Mammary epithelial cell (primary cell): ENCODE measurements at places on chromosomes 7 and 10. TPM values are rescaled to one million over a fixed set of nuclear protein-coding genes. Genes with fewer than 3 reads are reported as not detected.
A peak's percentile ranks its signal among the peaks of the same experiment; 100 is the strongest.

- DNase-seq, result no peak
These were observed 167.3 kb downstream of the MAGI2 start for GRCh38 chr7:79286181-79286580.

DNA sequence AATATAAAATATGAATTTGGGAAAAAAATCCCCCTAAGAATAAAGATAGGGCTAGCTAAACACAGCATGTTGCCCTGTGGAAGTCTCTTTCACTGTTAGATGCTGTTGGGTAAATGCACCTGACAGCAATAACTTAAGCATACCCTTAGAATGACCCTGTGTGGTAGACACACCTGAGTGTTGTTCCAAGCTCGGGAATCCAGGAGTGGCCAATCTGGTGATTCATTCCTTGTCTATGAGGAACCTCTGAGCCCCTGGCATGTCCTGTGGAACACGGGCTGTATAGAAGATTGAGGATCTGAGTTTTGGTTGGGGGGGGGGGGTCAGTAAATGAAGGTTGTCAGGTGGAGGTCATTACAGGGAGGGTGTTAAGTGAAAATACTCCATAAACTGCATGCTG lies 730.0 kb upstream of the IGFBP3 start:
- DNase-seq, result peak; percentile 97

DNA sequence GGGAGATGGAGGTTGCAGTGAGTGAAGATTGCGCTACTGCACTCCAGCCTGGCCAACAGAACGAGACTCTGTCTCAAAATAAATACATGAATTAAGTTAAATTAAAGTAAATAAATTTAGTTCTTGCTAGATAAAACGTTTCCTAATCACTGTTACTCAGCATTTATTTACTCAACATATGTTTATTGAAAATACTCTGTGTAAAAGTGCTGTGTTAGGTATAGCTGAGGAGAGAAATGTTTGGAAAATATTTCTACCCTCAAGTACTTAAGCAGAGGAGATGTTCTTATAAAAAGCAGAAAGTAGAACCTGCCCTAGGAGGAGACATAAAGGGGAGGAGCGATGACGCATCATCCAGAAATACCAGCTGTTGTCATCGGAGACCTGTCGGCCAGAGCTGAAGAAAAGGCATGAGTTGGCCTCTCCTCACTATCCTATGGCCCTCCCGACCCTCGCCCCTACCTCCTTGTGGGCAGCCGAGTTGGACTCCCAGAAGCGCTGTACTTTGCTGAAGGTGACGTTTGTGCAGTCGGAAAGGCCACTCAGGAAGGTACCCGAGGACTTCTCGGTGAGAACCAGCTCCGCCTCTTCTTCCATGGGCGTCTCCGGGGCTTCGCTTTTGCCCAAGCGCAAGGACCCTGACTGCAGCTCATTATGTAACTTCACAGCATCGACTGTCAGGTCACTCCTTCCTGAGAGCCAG lies 1.1 kb downstream of the RRP12 start:
- peak; percentile 70 for DNase-seq

DNA sequence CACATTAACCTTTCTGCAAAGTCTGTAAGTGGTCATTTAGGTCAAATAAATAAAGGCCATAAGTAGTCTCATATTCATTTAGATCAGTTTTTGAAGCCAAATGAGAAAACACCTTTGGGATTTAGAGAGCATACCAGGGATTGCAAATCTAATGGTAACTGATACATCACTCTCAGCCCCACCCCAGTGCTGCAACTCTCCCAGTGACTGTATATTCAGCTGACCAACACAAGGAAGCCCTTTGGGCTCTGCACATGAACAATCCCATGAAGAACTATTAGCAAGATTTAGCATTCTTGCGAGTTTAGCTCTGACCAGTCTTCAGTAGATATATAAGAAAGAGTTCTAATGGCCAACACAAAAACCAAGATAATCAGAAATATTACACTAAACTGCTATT lies 252.3 kb downstream of the CSTF2T start:
- no peak for DNase-seq

DNA sequence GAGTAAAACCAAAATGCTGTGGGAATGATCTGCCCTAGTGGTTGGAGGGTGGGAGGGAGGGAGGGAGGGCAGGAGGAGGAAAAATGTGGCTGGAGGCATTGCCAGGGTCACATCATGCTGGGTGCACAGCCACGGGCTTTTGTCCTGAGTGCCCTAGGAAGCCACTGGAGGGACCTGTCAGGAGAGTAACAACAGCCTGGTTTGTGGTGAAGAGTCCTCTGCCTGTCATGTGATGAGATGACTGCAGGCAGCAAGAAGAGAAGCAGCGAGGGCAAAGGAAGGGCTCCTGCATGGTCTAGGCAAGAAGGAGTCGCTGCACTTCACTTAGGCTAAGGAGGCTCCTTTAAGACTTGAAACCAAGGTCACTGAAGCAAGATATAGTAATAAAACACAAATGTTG lies 65.6 kb downstream of the PKD1L1 start:
- no peak for DNase-seq

- no peak for DNase-seq
These were observed 237.2 kb upstream of the ZNF32 start for GRCh38 chr10:43885842-43886241.

GRCh38 chr7:151351967-151352366 lies 10.4 kb downstream of the NUB1 start:
- no peak for DNase-seq

- DNase-seq, result no peak
These were observed 78.8 kb downstream of the STK31 start for GRCh38 chr7:23788843-23789242.

DNA sequence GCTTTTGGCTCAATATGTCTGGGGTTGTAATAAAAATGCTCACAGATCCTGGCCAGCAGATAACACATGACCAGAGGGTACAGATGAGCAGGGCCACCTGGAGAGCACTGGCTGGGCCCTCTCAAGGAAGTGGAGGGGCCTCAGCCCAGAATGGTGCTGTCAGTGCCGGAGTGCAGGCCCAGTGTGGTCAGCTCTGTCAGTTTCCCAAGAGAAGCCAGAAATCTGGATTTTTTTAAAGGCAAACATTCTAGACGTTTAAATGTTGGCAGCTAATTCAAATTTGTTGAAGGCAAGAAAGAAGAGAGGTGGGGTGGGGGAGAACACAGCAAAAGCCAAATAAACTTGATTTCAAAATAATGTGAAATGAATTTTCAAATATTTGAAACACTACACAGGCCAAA lies 2.0 kb downstream of the C10orf105 start:
- no peak for DNase-seq

GRCh38 chr7:103993551-103993950 lies 4.1 kb upstream of the RELN start:
- DNase-seq, result no peak

DNA sequence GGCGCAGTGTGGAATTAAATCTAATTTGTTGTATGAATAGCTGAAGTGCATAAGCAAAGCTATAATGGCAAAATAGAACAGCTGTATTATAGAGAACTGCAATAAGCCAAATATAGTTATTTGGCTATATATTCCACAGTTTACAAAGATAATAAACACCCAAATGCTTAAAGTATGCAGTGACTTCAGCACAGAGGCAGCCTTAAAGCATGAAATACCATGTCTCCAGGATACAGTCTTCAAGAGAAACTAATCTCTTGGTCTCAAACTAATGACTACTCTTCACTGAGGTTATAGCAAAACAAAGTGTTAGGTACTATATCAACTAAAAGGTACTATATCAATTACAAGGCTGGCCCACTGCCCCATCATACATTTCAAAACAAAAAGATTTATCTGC lies 48.0 kb downstream of the NT5C2 start:
- DNase-seq, result no peak

DNA sequence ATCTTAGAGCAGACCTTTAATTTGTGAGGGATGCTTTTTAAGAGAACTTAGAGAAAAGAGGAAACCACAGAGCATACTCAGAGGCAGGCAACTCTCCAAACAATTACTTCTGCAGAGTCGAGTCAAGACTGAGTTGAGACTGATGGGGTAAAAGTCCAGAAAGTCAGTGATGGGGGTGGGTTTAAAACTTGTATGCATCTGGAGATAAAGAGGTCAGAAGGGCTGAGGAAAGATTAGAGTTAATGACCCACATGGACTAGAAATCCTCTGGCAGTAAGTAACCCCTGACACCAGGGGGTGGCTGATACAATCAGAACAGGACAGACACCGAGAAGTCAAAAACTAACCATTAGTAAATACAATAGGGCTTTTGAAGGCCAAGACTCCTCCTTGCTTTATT lies 42.4 kb upstream of the SEPTIN7 start:
- no peak for DNase-seq

DNA sequence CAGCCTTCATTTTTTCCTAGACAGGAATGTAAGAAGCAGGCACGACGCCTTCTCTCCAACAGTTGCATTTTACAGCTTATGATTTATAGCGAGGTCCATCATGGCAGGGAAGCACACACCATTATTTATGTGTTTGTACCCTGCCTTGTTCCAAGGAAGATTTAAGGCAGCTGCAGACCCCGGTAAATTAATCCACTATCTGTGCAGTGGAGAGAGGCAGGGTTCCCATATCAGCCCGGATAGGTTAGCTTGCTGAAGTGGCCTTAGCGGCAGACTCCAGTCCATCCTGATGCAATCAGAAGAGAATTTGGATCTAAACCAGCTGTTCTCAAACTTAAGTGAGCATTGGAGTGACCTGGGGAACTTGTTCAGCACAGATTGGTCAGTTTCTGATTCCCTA lies 359.4 kb downstream of the GALNT17 start:
- DNase-seq, result no peak

GRCh38 chr10:97349752-97350513 lies 15.4 kb upstream of the FRAT2 start:
- no peak for DNase-seq

DNA sequence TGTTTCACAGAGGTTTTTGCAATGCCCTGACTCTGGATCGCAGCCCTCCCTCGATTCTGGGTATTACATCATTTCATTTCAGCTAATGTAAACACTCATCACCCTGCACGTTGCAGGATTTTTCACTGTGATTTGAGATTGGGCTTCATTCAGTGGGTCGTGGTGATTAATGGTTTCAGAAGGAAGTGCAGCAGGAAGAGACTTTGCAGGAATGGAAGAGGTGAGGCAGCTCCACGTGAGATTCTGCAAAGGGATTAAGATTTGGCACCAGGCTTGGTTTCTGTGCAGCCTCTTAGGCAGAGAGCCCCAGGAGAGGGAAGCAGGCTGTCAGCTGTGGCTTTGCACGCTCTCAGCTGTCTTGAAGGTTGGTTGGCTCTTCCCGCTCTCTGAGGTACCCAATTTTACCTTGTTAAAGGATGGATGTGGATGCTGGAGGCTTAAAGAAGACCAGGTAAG lies 95.2 kb downstream of the PLCE1 start:
- no peak for DNase-seq

DNA sequence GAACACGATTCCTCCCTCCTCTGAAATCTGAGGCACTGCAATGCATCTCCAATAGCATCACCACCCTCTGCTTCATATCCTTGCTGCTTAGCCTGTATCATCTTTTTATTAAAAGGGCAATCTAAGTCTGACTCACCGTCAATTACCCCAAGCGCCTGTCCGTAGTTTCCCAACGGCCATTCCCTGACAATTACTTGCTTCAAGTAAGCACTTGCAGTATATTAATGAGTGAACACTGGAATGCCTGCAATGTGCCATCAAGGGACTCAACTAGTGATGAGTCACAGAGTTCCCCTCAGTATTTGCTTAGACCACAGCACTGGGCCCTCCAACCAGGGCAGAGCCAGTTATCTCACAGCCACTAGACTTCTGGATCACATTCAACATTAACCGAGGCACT lies 19.5 kb upstream of the PPP1R3C start:
- DNase-seq, result peak; percentile 98

DNA sequence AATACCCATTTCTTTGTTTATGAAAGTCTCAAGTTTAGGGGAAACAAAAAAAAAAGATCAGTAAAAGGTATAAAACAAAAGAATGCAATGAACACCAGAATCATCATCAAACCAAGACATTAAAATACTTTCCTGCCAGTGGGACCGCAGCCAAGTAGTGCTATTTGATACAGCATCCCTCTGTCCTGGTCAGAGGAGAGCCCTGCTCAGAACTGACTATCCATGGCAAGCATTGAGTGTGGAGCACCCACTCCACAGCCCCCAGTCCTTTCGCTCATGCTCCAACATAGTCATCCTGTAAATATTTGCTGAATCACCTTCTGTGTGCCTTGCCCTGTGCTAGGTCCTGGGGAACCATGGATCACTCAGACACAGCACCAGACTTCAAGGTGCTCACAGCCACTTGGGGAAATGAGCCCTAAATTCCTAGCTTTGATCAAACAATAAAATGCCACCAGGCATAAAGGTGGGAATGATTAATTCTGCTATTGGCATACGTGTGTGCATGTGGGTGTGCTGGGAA lies 213.6 kb upstream of the TBX20 start:
- DNase-seq, result no peak

DNA sequence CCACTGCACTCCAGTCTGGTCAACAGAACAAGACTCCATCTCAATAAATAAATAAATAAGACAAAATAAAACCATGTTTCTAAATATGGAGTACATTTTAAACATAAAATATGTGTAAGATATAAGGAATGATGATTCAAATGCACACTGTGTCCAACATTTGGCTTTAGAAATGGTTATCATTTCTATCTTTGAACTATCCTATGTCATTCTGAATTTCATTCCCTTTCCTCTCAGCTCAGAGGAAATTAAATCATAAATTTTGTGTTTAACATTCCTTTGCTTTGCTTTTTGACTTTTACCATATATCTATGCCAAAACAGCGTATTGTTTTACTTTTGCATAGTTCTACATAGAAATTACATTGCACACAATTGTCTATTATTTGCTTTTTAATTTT lies 130.9 kb downstream of the GNAT3 start:
- DNase-seq, result no peak

The PRKAR2B gene
- not detected in 2 replicates for total RNA-seq

The CHRM2 gene
- total RNA-seq, result not detected

The AGAP5 gene
- 8.5 and 8.9 TPM in 2 replicates for total RNA-seq

The MNX1 gene
- total RNA-seq, result 0.50 TPM

The TWNK gene
- total RNA-seq, result 6.8 TPM

The SUGCT gene
- 12.3 TPM for total RNA-seq

The KAZALD1 gene
- 1.4 and 2.3 TPM in 2 replicates for total RNA-seq

The PRXL2A gene
- 34.3 and 58.6 TPM in 2 replicates for total RNA-seq

The ADAP1 gene
- total RNA-seq, result 11.0 TPM

The HOXA11 gene
- 0.17 TPM for total RNA-seq

The DCLRE1A gene
- total RNA-seq, result 6.5 TPM

The PIP gene
- not detected for total RNA-seq

The HOGA1 gene
- total RNA-seq, result 0.43 and 1.8 TPM in 2 replicates

The ASB13 gene
- total RNA-seq, result 17.3 TPM
